ENCODE measurements at places on chromosomes 16 and 17. TPM values are rescaled to one million over a fixed set of nuclear protein-coding genes. Genes with fewer than 3 reads are reported as not detected.

GRCh38 chr17:73663614-73664013 lies 19.4 kb upstream of the SDK2 start:
- no peak for DNase-seq

DNA sequence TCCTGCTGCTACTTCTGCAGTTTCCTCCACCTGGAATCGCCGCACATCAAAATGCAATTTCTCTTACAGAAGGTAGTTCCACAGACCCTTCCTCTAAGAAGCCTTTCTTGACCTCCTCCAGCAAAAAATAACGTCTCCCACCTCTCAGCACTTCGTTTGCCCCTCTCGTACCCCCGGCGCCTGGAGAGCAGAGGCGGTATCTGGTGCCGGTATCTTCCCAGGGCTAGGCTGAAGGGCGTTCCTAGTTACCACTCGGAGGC lies 482 bp downstream of the DCTPP1 start:
- DNase-seq, result no peak

The SMIM22 gene
- not detected for total RNA-seq

DNA sequence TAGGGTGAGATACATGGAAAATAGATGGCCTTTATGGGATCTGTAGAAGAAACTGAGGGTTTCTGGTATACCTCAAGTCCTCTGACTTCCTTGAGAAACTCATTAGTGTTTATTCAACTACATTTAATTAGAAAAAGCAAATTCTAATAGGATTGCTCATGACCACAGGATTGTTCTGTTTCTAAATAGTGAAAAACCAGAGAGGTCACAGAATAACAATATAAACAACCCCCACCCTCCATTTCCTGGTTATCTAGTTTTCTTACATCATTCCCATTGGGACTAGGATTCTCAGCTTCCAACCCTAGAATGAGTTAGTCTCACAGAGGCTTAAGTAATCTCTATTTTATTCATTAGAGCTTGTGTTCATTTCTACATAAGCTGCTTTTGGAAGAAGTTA lies 30.0 kb downstream of the SF3B3 start:
- no peak for DNase-seq

- no peak for DNase-seq
Measured at GRCh38 chr16:31292704-31293103, 32.9 kb downstream of the ITGAM start.

DNA sequence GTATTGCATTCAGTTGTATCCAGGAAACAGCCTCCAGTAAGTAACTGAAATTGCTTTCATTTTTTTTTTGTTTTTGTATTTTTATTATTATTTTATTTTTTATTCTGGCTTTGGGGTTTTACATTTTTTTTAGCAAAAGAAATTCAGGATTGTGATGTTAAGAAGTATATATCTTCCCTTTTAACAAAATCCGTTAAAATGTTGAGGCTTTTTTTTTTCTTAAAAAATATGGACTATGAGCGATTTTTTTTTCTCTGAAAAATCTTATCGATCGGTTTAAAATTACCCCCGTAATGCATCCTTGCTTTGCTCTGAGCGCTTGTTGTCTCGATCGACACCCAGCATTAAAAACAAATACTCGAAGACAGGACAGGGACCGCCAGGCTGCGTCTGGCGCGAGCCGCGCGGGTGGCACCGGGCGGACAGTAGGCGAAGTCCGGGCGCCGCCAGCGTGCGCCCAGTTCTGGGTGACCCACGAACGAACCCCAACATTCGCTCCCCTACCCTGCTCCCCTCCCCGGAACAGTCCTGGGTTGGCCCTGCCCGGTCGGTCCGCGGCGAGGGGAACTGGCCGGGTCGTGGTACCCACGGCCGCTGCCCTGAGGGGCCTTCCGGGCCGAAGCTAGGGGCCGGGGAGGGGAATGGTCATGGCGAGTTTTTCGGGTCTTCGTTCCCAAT lies 482 bp downstream of the BAHCC1 start:
- DNase-seq, result no peak

DNA sequence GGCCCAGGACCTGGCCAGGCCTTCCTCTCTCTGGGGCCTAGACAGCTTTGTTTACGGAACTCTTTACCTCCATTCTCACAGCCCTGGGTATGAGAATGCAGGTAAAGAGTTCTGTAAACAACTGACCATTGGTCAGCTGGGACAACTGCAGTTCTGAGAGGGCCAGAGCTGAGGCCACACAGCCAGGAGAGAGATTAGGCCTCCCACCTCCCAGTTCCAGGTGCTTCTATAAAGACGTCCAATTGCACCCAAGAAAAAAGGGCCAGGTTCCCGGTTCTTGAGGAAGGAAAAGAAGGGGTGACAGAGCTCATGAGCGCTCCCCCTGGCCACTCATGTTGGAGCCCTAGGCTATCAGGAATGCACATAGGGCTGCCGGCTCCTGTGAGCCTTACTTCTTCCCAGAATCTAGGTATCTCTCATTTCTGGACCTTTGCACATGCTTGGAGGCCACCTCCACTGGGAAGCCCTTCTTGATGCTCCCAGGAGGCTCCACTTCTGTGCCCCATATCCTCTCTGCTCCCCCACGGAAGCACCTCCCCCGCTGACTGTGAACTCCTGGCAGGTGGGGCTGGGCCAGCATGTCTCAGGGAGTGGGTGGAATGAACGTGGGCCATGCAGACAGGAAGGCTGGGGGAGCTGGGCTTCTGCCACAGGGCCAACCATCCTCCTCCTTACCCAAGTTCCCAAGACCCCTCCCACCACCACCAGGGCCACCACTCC lies 13.1 kb downstream of the CNGB1 start:
- DNase-seq, result no peak

The SLC38A8 gene
- 0.78 TPM for total RNA-seq

DNA sequence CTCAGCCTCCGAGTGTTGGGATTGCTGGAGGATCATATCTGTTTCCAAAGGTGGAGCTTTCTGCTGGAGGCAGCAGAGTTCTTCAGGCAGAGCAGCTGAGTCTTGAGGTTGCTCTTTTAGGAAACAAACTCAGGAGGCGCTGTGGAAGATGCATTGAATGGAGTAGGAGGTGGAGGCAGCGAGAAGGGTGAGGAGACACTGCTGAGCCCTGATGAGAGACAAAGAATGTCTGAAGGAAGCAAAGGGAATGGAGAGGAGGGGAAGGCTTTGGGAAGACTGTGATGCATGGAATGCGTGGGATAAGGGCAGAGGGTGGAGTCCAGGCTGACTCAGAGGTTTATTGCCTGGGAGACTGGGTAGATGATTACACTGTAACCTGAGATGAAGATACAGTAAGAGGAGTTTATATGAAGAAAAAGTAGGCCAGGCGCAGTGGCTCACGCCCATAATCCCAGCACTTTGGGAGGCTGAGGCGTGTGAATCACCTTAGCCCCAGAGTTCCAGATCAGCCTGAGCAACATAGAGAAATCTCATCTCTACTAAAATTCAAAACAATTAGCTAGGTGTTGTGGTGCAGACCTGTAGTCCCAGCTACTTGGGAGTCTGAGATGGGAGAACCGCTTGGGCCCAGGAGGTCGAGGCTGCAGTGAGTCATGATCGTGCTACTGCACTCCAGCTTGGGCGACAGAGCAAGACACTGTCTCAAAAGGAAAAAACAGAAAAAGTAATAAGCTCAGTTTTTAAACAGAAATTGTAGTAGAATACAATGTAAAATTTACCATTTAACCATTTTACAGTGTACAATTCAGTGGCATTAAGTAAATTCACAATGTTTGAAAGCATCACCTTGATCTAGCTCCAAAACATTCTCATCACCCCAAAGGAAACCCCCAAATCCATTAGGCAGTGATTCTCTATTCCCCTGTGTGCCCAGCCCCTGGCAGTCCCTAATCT lies 17.8 kb upstream of the TMEM219 start:
- no peak for DNase-seq

DNA sequence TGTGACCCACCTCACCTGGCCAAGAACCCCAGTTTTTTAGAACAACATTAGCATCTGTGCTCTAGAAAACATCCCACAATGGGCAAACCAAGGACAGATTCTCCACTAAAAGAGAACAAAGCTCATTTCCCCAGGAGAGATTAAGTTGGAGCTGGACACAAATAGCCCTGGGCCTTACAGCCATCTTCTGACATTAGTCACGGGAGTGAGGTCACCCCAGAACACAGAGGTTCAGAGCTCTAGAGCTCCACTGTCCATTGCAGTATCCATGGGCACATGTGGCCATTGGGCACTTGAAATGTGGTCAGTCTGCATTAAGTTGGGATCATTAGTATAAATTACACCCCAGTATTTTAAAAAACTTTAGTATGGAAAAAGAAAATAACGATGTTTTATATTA lies 47.6 kb upstream of the RBBP6 start:
- no peak for DNase-seq

- no peak for DNase-seq
Measured at GRCh38 chr16:50520451-50521245, 27.5 kb upstream of the NKD1 start.

DNA sequence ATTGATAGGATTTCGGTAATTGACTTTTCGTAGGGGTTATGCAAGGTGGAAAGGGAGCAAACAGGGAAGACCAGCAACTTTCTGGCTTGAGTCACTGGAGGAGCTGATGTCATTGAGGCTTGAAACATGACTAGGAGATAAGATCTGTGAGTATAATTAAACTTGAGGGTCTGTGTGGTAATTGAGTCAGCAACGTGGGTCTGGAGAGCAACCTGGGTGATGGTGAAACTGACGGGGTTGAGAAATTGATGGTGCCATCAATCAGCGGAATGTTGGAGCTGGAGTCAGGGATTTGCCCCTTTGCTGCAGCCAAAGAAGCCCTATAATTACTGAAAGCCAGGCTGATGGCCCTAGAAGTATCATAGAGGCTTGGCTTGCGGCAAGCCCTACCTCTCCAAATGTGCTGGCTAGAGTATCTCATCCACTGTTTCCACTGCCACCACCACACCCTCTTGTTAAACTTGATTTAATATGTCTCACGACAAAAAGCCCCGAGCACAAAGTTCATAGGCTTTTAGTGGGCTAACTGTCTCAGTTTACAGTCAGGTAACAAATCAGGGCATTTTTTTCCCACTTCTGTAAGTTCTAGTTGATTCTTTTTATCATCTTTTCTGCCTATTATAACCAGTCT lies 186.9 kb upstream of the ELAC2 start:
- DNase-seq, result no peak

DNA sequence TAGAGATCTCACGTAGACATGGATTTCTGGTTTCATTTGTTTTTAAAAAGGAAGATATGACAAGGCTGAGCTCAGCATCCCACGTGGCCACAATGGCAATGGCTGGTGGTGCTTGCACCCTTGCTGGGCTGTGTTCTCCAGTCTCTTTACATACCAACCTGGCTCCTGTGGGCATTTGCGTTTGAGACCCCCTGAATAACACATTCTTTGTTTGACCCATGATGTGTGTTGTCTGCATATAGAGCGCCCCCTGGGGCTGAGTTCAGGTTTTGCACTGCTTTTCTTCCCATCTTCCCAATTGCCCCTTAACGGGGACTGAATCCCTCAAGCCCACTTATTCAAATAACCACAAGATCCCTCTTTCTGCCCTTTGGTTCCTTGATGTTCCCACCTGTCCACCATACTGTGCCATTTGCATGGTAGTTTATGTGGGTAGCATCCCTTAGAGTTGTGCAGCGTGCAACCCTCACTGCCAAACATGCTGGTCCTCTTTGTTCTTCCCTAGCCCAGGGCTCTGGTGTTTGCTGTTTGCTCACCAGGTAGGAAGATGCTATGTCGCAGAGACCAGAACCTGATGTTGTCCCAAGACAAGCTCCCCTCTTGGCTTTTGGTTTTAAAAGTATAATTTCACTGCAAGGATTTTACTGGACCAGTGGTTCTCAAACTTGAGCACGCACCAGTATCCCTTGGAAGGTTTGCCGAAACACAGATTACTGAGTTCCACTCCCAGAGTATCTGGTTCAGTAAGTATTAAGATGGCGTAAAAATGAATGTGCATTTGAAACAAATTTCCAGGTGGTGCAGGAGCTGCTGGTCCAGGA lies 38.5 kb upstream of the NKD1 start:
- no peak for DNase-seq

DNA sequence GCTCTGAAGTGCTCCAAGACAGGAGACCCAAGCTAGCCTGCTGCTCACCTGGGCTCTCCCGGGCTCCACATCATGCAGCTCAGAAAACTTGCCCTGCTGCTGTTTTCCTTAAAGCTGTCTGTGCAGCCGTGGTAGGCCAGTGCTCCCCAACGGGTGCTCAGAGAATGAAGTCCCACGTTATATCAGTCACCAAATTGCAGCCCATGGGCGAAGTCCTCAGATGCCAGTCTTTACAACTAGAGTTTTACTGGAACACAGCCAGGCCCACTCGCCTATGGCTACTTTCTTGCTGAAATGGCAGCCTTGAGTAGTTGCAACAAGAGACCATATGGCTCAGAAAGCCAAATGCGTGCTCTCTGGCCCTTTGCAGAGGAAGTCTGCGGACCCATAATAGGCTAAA lies 6.3 kb downstream of the CREBBP start:
- no peak for DNase-seq

DNA sequence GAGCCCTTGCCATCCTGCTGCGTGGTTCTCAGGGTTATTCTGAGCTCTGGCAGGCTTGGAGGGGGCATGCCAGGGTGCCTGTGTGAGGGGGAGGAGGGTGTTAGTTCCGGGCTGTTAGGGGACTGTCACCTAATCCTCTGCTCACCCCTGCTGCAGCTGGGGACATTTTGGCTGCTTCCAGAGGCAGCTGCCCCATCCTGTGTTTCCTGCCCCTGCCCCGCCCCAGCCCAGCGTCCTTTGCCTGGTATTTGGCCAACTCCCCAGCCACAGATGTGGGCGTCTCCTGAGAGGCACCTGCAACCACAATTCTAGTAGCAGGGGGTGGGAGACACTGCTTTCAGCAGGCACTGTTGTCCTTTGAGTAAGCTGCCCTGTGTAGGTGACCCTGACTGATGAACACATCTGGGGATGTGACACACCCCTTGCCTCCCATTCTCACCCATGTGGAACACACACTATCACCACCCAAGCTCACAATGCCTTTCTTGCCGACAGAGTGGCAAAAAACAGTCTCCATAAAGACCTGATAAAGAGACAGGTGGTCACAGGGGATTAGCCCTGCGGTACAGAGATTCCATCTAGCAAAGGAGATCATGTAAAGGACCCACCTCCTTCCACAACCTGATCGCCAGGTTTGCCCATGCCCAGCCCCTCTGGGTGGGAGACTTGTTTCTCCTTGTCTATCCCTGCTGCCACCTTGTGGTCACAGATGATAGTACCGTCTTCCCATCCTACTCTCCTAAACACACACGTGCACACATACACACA lies at the start of gene CHRNE:
Gene CHRNE (minus strand): TSS at position 48 of the 768 bp plus-strand sequence. CDS start 35 bp downstream, at position 13.
- DNase-seq, result no peak

DNA sequence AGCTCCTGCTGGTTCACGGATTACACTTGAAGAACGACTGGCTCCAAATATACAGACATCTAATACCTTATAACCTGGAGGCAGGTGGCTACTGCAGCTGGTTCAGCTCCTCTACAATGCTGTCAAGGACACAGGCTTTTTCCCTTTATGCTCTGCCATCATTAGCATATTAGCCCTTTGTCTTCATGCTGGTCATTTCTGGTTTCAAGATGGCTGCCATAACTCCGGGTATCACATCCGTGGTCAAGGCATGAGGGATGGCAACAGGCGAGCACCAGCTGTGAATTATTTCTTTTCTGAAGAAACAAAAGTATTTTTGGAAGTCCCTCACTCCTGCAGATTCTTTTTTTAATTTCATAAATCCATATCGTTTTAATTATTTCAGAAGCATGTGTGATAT lies 124.3 kb upstream of the MED13 start:
- no peak for DNase-seq

GRCh38 chr17:71632328-71632727 lies 488.5 kb upstream of the SOX9 start:
- DNase-seq, result no peak

The OR4D1 gene
- total RNA-seq, result not detected

GRCh38 chr17:61009663-61010062 lies 332.0 kb downstream of the BCAS3 start:
- no peak for DNase-seq

- no peak for DNase-seq
Measured at GRCh38 chr17:39404542-39405378, 3.3 kb upstream of the FBXL20 start.

Data from Right ventricle myocardium superior (tissue), 1 donor.